ENCODE measurements at places on chromosomes 7 and 10. TPM values are rescaled to one million over a fixed set of nuclear protein-coding genes. Genes with fewer than 3 reads are reported as not detected.

GRCh38 chr10:21020545-21020944, 123.4 kb upstream of the NEBL start:
- no peak for DNase-seq

DNA sequence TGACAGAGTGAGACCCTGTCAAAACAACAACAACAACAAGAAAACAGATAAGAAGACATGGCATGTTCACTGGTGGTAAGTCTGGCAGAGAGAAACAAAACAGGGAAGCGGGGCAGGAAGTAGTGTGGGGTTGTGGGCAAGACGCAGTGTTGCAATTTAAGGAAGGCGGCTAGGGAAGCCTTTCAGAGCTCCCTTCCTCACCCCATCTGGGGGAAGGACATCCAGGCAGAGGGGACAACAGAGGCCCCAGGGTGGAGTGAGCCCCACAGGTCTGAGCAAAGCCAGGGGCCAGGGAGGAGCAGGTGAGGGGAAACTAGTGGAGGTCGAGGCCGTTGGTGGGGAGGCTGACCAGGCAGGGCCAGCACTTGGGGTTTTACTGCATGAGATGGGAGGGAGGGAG, 16.8 kb downstream of the LAT2 start:
- no peak for DNase-seq

Gene ANLN
- 0.17 TPM for total RNA-seq

DNA sequence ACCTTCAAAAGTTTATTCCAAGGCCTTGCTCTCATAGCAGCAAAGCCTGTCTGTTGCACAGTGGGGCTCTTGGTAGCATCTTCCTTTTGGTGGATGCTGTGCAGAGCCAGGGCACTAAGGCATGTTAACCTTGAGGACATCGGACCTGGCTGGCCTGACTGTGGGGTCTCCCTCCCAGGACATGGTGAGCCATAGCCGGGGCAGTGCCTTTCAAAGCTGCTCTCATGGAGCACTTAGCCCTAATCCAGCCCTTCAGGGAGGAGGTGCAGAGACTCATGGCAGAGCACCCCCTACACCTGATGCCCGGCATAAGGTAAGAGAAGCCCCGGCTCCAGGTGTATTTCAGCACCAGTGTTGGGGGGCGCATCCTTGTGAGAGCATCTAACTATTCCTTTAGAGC, 941.4 kb upstream of the ZNF722 start:
- DNase-seq = no peak

DNA sequence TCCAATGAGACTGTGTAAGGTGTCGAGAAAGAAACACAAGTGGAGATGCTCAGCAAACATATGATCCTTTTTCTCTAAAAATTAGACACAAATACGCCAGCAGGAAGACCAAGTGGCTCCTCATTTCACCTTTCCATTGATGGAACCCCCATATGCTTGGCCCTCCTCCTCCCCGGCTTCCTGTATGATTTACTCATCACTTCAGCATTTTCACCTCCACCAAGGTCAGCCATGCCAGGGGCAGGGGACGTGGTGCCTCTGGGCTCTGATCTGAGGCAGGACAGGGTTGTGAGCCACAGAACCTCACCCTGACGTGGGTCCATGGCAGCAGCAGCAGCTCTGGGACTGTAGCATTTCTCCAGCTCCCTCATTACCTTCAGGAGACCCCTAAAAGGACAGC, 116.8 kb upstream of the PFKP start:
- no peak for DNase-seq

Gene SOSTDC1
- not detected for total RNA-seq

DNA sequence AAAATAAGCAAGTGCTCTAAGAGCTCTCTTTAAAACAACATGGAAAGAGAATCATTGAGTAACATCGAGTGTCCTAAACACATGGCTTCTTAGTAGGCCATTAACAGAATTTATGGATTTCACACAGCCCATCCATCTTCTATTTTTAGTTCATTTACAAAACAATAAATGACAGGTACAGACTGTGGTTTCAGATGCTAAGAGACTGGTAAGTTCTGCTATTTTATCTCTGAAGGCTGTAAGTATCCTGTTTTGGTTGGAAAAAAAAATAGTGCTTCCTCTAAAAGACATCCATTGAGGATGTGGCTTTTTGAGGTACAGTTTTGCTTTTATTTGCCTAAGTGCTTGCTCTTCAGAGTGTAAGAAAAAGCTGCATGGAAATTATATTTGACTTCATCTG, 27.4 kb upstream of the GNAI1 start:
- no peak for DNase-seq

Gene LLCFC1
- total RNA-seq = not detected

DNA sequence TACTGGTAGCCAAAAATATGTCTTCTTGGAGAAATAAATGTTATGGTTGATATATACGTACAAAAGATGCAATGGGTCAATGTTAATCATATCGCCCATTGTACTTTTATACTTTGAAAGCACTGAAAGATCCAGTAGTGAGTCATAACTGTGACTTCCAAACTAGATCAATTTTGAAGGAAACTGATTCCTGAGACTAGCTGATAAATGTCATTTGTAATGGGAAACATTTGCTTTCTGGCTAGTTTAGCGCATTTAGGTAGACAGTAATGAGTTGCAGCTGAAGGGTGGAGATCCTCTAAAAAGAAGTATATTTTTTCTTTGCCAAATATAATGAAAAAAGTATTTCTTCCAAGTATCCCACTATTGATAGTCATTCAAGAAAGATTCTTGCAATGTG, 53.5 kb upstream of the ARHGAP21 start:
- no peak for DNase-seq
